ENCODE measurements at places on chromosomes 3 and 15.

DNA sequence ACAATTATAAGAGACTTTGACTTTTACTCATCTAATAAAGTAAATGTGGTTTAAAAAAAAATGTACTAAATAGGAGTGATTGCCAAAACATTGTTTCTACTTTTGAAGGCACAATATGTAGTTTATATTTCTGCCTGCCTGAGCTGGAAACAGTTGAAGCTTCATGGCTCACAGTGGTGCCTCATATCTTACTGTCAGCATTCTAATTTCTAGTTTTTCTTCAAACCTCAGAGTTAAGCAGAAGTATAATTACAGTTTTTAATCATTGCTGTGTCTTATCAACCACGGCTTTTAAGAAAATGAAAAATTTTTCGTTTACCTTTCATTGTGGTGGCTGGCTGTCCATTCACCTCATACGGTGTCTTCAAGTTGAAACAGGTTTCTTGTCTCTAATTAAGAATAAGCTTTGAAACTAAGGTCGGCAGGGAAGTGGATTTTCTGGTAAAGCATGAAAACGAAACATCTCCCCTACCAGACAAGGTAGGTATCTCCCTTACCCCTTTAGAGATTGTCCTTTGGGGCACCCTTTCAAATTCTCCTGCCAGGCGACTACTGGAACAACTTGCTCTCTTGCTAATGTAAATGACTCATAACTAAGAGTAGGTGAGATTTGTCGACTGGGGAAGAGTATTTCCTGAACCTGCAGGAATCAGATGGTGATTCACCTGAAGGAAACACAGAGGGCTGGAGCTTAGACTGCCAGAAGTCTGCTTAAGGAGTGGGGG lies at the start of gene GPR87:
Gene GPR87 (minus strand): TSS at position 554 of the 725 bp plus-strand sequence. CDS start 16,720 bp downstream, outside the sequence.
- DNase-seq: no peak

- no peak for DNase-seq
These were observed 27.8 kb downstream of the CFAP161 start for GRCh38 chr15:81161851-81162250.

GRCh38 chr3:128282380-128283196 lies 129.3 kb downstream of the EEFSEC start:
- DNase-seq: no peak

DNA sequence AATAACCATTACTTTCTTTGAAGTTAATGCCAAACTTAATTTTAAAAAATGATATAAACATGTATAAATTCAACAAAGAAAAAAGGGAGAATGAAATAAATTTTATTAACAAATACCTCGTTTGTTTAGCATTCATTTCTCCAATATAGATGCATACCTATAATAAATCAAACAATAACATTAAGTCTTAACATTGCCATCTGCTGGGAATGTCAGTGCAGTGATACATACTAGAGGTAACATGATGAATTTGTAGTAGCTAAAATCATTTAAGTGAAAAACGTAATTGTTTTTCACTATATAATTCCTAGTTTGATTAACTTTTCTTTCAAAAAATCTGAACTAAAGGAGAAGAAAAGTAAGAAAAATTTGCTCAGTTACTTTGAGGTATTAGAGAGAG lies 340.2 kb upstream of the CBLB start:
- peak; percentile 15 for DNase-seq

GRCh38 chr15:91940496-91941381 lies 87.2 kb downstream of the SLCO3A1 start:
- no peak for DNase-seq

DNA sequence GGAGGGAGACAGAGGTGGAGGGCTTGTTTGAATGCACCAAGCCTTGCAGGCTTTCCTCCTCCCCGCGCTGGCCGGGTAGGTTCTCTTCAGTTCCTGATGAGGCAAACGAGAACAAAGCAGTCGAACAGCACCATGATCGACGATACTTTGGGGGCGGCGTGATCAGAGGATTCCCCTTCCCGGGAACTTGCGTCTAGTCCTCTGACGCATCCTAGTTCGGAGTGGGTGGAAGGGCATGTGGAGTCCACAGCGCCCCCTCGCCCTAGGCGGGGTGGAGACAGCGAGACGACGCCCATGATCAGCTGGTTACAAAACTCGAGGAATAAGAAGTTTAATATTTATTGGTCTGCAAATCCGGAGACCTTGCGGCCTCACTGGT lies 452 bp upstream of the SV2B start:
- peak; percentile 32 for DNase-seq

GRCh38 chr3:160928183-160928726 lies 172.2 kb downstream of the PPM1L start:
- DNase-seq: peak; percentile 17

GRCh38 chr15:90711418-90711824 lies 5.7 kb upstream of the BLM start:
- no peak for DNase-seq

DNA sequence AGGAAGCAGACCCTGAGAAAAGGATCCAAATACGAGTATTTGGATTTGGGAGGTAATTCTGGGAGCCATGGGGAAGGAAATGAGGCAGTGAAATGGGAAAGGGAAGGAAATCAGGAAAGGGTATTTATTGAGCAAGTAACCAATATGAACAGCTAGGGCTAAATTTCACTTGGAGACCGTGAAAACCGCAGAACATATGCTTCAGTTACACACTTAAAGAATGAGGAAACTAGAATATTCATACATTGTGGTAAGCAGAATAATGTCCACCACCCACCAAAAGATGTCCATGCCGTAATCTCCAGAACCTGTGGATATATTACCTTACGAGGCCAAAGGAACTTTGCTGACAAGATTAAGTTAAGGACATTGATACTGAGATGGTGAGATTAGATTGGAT lies 63.3 kb downstream of the LRRN1 start:
- no peak for DNase-seq

- DNase-seq: no peak
These were observed 13.7 kb upstream of the LRRC2 start for GRCh38 chr3:46579756-46580286.

DNA sequence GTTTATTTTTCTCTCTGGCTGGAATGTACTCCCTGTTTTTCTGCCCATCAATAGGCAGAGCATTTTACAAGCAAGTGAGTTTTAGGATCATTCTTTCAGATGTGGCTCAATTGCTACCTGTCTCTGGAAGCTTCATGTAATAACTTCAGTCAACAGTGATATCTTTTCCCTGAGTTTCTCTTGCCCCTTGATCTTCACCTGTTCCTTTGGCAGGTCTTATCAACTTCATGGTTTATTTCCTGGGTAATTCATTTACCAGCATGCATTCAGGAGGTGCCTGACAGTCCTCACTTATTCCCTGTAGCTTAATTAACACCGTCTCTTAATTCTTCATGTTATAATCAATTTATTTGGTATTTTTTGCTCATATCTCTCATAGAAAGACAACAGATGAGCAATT lies 184.8 kb upstream of the CTDSPL start:
- DNase-seq: no peak

DNA sequence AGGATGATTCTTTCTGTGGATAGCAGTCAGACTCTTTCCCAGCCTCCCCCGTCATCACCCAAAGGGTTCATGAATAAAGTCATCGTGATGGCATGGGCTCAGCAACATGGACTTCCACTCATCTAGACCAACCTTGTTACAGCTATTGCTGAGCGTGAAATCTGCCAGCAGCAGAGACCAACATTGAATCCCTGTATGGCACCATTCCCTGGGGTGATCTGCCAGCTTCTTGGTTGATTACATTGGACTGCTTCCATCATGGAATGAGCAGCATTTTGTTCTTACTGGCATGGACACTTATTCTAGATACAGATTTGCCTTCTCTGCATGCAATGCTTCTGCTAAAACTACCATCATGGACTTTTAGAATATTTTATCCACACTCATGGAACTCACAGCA lies 195.6 kb upstream of the AZI2 start:
- DNase-seq: no peak

GRCh38 chr3:170012683-170013400 lies 25.0 kb upstream of the GPR160 start:
- no peak for DNase-seq

GRCh38 chr15:44550256-44550655 lies 13.3 kb downstream of the EIF3J start:
- no peak for DNase-seq

DNA sequence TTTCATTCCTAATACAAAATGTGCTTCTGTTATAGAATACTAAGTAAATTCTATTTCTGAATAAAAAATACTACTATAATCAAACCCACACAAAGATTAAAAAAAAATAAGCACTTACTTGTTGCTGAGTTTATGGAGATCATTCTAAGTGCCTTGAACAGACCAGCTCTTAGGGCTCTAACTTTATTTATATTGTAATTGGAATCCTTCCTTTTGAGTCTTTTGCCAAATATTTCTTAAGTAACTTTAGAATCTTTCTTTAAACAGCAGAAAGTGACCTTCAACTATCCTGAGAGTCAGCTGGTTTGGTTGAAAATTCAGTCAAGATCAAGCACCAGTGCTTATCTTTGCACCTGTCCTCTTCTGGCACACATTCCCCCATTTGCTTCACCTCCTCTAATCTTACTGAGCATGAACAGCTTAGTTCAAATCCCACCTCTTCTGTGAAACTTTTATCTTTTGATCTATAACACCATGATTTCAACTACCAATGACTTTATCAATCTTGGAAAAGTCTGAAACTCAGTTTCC lies 149.3 kb downstream of the VPS13C start:
- no peak for DNase-seq

GRCh38 chr15:28058082-28058481 lies 41.0 kb downstream of the OCA2 start:
- DNase-seq: no peak

GRCh38 chr3:184129012-184129411 lies 6.1 kb upstream of the EIF2B5 start:
- peak; percentile 56 for DNase-seq

DNA sequence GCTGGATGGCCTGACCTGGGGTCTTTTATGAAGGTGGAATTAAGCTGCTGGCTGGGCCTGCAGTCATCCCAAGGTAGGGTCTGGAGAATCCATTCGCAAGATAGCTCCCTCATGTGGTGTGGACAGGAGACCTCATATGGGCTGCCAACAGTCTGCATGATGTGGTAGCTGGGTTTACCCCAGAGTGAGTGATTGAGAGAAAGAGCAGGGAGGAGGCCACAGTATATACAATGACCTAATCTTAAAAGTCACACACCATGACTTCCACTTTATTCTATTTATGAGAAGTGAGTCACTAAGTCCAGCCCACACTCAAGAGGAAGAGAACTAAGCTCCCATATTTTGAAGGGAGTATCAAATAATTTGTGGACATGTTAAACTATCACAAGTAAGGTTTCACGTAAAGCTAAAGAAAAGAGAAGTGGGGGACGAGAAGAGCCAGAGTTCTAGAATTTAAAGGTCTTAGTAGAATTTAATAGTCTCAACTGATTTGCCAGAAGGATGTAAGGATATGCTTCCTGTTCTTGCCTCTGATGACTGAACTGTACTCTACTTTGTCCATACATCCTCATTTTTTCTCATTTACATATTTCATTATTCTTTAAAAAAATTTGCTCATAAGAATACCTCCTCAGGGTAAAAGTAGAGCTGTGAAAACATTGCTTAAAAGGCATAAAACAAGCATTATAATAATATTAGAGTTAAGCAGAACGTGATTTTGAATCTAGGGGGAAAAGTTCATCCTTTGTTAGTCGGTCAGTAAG lies 184.4 kb downstream of the PEX5L start:
- DNase-seq: peak; percentile 74

DNA sequence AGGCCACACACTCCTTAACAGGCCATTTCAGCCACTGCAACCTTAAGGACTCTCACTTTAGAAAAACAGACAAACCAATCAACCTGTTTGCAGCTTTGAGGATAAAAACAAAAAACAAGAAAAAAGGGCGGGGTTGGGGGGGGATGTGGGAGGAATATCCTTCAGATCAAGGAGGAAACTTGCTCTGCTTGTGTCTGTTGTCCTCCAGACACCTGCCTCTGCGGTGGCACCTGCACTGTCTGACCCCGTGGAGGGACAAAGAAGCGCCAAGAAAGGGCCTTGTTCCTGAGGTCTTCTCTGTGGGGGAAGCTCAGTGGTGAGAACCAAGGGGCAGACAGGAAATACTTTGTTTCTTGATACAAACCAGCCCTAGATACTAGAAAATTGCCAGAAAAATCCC lies 70.5 kb downstream of the POLR2M start:
- no peak for DNase-seq

- DNase-seq: no peak
These were observed 42.4 kb downstream of the SEC22A start for GRCh38 chr3:123244128-123244527.

DNA sequence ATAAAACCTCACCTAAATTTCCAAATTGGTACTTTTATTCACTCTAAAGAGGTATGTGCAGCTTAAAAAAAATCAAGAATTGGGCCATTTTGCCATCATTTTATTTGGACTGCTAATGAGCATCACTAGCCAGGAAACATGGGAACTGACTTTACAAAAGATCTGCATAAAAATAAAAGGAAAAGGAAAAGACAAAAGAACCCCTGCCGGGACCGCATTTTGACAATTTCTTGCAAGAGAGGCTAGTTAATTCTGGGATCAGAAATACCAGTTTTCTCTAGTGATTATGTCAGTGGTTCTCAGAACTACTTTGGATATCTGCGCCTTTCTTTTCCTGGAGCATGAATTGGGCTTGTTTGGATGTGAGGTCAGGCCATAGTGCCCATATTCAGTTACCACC lies 289.2 kb downstream of the CHST2 start:
- no peak for DNase-seq

DNA sequence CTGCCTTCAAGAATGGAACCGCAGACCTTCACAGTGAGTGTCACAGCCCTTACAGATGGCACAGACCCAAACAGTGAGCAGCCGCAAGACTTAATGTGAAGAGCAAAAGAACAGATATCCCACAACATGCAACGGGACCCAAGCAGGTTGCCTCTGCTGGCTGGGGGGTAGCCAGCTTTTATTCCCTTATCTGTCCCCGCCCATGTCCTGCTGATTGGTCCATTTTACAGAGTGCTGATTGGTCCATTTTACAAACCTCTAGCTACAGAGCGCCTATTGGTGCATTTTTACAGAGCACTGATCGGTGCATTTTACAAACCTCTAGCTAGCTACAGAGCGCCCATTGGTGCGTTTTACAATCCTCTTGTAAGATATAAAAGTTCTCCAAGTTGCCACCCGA lies 102.0 kb upstream of the IGF1R start:
- DNase-seq: no peak

GRCh38 chr3:86969500-86970189 lies 21.3 kb downstream of the VGLL3 start:
- DNase-seq: peak; percentile 67

GRCh38 chr3:190074817-190075216 lies 45.9 kb downstream of the P3H2 start:
- no peak for DNase-seq
